ENCODE measurements at places on chromosomes 2 and 18. TPM values are rescaled to one million over a fixed set of nuclear protein-coding genes. Genes with fewer than 3 reads are reported as not detected.

GRCh38 chr2:212032032-212032431, 506.6 kb downstream of the ERBB4 start:
- no peak for DNase-seq

GRCh38 chr2:38683766-38684165, 17.9 kb downstream of the GALM start:
- DNase-seq: no peak

DNA sequence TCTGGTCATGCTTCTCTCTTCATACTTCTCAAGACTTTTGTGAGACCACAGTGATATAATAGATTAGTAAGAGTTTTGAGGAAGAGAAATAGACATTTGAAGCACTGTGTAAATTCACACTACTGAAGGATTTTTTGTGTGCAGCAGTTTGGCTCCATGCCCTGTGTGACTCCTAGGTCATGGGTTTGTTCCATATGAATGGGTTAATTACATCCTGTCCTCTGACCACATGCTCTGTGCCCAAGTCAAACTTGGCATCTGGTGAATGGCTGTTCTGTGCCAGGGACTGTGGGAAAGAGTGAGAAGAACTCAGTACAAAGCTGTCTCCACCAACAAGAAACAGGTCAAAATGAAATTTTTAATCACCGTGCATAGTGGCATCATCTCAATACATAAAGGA, 304.0 kb downstream of the LNPK start:
- DNase-seq: no peak

- no peak for DNase-seq
Measured at GRCh38 chr2:140079038-140079437, 1298.8 kb upstream of the NXPH2 start.

Gene PCARE
- total RNA-seq: 1.5 TPM

DNA sequence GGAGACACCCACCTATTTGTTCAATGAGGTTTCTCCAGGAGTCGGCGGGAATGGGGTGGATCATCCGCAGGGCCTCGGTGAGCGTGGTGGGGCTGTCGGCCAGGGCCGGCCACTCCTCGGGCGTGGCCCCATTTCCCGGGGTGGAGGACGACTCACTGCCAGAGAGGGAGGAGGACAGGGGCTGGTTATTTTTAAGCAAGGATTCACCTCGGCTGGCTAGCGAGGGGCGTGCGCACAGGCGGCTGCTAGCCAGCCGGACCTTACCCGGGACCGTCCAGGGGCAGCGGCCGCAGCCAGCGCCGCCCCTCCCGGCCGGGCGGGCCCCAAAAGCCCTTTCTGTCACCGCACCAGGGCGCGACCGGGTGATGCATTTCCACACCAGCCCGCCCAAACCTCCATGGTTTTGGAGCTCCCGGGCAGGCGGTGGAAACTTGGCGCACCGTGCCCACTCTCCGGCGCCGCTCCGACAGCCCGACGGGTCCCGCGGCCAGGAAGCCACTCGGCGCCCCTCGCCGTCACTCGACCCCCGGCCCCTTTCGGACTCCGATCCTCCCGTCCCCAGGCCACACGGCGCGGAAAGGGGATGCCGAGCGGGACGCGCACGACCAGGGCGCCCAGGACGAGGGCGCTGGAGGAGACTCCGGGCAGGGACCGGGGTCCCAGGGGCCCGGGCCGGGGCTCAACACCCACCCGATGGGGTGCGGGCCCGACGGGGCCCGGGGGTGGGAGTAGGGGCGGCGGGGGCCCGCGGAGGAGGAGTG, 57.1 kb downstream of the SNORC start:
- DNase-seq: no peak

Gene C2orf72
- 16.1 TPM for total RNA-seq

Gene C2orf69
- total RNA-seq: 20.7 TPM

DNA sequence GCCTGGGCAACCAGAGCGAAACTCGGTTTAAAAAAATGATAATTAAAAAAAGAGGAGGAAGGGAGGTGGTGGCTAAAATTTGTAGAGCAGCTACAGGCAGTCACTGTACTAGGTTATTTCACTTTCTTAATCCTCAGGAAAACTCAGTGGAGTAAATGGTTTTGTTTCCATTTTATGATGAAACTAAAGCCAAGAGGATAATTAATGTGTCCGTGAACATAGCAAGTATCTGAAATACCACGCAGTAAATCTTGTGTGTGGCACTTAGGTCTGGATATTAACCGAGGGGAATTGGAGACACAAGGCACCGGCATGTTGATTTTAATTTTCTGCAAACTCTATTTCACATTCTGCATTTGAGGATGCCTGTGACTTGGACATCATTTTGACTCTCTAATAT, 14.5 kb downstream of the SH3BP4 start:
- no peak for DNase-seq

GRCh38 chr2:224860786-224861185, 144.6 kb upstream of the CCDC195 start:
- DNase-seq: no peak

GRCh38 chr2:20291106-20291564, 59.5 kb downstream of the PUM2 start:
- DNase-seq: peak; percentile 16

DNA sequence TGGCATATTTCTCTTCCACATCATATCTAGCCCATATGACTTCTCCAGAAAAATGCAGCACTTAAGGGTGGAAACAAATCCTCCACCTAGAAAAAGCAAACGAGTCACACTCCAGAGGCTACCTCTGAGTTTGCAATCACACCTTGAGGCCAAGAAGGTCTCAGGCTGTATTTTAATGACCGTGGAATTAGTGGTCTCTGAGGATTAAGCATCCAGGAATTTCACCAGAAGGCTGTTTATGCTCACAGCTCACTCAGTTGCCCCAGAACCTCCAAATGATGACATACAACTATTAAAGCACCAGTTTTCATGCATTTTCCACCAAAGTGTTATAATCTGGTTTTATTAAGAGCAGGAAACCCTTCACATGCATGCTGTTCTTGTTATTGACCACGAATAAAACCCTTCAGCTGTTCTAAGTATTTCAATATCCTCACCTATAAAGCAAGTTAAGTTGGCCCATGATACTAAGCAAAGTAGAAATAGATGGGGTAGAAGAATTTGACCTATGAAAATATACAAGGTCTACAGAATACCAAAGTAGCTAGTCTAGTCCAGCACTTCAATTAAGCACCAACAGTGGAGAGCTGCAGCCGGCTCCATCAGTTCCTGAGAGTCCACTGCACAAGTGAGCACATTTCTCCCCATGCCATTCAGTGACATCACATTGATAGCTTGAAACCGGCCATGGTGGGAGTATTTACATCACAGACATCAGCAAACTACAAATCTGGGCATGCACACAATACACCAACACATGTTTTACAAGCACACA, 39.5 kb upstream of the SLC14A1 start:
- no peak for DNase-seq

Gene CERKL
- total RNA-seq: 47.5 TPM

Gene STPG4
- total RNA-seq: 1.00 TPM

- DNase-seq: no peak
Measured at GRCh38 chr2:241835611-241836010, 23.1 kb downstream of the PDCD1 start.

DNA sequence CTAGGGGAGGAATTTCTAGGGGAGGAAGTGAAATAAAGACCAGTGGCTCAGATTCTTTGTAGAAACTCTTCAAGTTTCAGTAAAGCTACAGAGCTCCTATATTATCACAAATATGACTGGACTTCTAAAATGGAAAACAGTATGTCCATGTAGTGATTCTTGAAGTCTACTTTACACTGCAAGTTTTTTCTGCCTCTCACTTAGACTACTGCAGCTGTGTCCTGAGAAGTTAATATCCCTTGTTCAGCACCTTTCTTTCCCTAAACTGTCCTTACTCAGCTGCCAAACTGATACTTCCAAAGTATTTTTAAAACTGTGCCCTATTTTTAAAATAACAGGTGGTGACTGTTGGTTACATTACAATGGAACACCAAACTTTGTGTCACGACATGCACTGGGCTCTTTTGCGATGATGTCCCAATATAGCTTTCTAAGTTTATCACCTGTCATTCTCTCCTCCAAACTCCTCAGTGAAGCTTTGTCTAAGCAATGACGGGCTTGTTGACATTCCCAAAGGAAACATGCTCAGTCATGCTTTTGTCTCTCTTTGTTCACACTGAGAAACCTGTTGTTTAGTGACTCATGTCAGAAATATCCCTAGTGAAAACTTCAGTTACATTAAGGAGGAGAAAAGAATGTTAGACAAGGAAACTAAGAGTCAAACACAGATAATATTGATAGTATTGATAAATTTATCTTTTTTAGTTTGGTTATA, 341.1 kb downstream of the ARL6IP6 start:
- no peak for DNase-seq

- DNase-seq: no peak
Measured at GRCh38 chr2:150585221-150585971, 97.9 kb upstream of the RND3 start.

DNA sequence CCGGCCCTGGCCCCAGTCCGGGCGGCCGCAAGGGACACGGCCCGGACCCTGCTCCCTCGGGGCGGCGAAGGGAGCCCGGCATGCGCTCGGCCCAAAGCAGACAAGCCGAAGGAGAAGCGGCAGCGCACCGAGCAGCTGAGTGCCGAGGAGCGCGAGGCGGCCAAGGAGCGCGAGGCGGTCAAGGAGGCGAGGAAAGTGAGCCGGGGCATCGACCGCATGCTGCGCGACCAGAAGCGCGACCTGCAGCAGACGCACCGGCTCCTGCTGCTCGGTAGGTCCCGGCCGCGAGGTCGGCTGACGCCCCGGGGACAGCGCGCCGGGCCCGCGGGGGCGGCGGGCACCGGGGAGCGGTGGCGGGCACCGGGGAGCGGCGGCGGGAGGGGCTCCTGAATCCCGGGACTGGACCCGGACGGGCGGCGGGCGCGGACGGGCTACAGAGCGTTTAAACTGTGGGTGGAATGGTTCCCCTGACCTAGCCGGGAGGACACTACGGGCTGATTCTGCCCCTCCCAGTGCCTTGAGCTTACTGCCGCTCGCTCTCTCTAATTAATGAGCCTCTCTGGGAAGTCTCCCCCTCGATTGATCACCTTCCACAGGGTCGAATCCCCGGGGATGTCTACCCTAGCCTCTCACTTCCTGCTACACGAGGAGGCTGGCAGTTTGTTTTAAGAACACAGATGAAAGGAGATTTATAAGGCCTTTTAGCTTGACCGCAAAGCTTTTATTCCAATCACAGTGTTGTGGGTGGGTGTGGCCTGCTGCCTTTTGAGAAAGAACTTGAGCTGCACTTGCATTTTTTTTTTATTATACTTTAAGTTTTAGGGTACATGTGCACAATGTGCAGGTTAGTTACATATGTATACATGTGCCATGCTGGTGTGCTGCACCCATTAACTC, 853 bp downstream of the GNAL start:
- no peak for DNase-seq

DNA sequence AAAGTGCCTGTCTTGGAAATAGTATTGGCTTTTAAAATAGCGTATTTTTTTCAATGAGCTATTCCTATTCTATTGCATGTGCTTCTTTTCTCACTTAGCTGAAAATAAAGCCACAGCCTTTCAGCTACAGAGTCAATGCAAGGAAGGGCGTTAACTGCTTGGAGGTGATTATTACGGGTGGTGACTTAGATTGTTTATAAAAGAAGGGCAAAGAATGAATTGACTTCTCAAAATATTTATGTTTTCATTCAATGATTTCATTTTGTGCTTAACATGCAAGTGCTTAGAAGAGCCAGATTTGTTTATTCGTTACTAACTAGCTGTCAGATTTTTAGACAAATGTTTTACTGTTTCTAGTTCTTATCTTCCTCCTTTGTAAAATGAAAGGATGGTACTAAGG, 2.8 kb upstream of the CHN1 start:
- no peak for DNase-seq

GRCh38 chr2:241558532-241559322, at the start of gene BOK:
TSS of gene BOK (plus strand) at chr2:241558745. CDS start at chr2:241559484, 739 bp downstream.
- peak; percentile 74 for DNase-seq

Gene SERPINB10
- not detected for total RNA-seq

Gene CHRNG
- not detected for total RNA-seq

GRCh38 chr2:108492364-108492763, 41.9 kb upstream of the LIMS1 start:
- no peak for DNase-seq

Gene IAH1
- total RNA-seq: 38.7 TPM

GRCh38 chr2:42752816-42753813, 10.8 kb downstream of the OXER1 start:
- no peak for DNase-seq

Measured in cerebellum (tissue), 4 donors.